Activated CD8-positive, alpha-beta T cell treated with anti-CD3 and anti-CD28 coated beads, Interleukin-2, amount 10 ng/mL, durations not matched to agents 7 days and 5 days (primary cell): ENCODE measurements at places on chromosomes 11 and 22. TPM values are rescaled to one million over a fixed set of nuclear protein-coding genes. Genes with fewer than 3 reads are reported as not detected.

TSPAN18 gene
- 8.7 TPM for total RNA-seq

NPAS4 gene
- 0.18 TPM for total RNA-seq

DNA sequence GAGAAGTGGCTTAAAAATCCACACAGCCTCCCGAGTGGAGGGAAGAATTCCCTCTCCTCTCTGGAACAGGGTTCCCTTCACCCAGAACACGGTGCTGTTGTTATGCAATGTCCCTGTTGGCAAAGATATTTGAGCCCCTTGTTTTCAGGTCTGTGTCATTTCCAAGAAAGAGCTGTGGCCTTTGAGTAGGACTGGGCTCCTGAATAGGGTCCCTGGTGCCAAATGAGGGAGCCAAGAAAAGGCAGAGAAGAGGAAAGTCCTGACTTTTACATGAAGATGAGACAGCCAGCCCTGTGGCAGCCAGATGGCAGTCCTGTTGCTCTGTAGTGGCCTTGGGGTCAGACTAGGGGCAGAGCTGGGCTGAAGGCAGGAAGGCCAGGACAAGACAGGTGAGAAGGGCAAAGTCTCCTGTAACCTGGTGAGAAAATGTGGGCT is 51.2 kb upstream of the ELF5 start:
- no peaks in the 10 kb centered on the region for H3K36me3 ChIP-seq
- H3K4me1 ChIP-seq, result no peaks in the 10 kb centered on the region
- peaks cover 26% of the 10 kb centered on the region for H3K27me3 ChIP-seq

- H3K4me3 ChIP-seq, result no peak overlapping the region
- H3K36me3 ChIP-seq, result peaks cover 32% of the 10 kb centered on the region
- H3K27me3 ChIP-seq, result no peaks in the 10 kb centered on the region
- H3K4me1 ChIP-seq, result peaks cover 9% of the 10 kb centered on the region
- H3K27ac ChIP-seq, result no peak overlapping the region
Observed at GRCh38 chr11:43738600-43739409, 58.3 kb downstream of the HSD17B12 start.

GRCh38 chr11:34343153-34343552 is 14.7 kb downstream of the ABTB2 start:
- peaks cover 5% of the 10 kb centered on the region for H3K27me3 ChIP-seq
- H3K27ac ChIP-seq, result no peak overlapping the region
- no peak for DNase-seq
- H3K36me3 ChIP-seq, result no peaks in the 10 kb centered on the region

GRCh38 chr11:68269414-68270081 is 2.2 kb downstream of the C11orf24 start:
- peaks cover 37% of the 10 kb centered on the region for H3K36me3 ChIP-seq
- DNase-seq, result no peak
- no peak overlapping the region for H3K27ac ChIP-seq
- H3K4me3 ChIP-seq, result no peak overlapping the region

- H3K27ac ChIP-seq, result no peak overlapping the region
- no peaks in the 10 kb centered on the region for H3K36me3 ChIP-seq
- no peak for DNase-seq
- no peak overlapping the region for H3K4me3 ChIP-seq
- H3K27me3 ChIP-seq, result peaks cover 3% of the 10 kb centered on the region
- H3K4me1 ChIP-seq, result no peaks in the 10 kb centered on the region
Observed at GRCh38 chr11:20652150-20652806, 17.1 kb upstream of the NELL1 start.

DNA sequence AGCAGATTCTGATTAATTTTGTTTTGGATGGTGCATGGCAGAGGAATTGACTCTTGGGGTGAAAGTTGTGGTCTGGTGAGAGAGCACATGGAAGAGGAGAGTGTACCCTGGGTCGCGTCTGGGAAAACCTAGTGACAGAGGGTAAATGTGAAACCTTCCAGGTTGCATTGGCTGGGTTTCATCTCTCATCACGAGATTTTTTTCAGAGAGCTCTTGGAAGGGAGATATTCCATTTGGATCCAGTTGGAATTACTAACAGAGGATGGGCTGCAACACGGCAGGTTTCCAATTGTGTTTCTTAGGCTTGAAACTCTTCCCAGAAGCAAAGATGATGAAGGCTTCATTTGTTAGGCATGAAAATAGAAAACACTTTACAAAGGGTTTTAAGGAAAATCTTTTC is 109.7 kb upstream of the MTMR2 start:
- H3K27ac ChIP-seq, result no peak overlapping the region
- peaks cover 2% of the 10 kb centered on the region for H3K4me1 ChIP-seq
- no peak overlapping the region for H3K4me3 ChIP-seq
- H3K27me3 ChIP-seq, result no peaks in the 10 kb centered on the region
- H3K36me3 ChIP-seq, result peaks cover 8% of the 10 kb centered on the region
- no peak for DNase-seq

GRCh38 chr11:289398-289711 is 429 bp downstream of the PGGHG start:
- peak overlapping the region; percentile 88 for H3K4me3 ChIP-seq
- H3K27ac ChIP-seq, result peak overlapping the region; percentile 93
- H3K36me3 ChIP-seq, result peaks cover 71% of the 10 kb centered on the region
- DNase-seq, result peak; percentile 65

- H3K4me3 ChIP-seq, result no peak overlapping the region
- peaks cover 20% of the 10 kb centered on the region for H3K36me3 ChIP-seq
- no peak overlapping the region for H3K27ac ChIP-seq
- peaks cover 37% of the 10 kb centered on the region for H3K27me3 ChIP-seq
Observed at GRCh38 chr11:19243613-19244012, 2.9 kb upstream of the E2F8 start.

DNA sequence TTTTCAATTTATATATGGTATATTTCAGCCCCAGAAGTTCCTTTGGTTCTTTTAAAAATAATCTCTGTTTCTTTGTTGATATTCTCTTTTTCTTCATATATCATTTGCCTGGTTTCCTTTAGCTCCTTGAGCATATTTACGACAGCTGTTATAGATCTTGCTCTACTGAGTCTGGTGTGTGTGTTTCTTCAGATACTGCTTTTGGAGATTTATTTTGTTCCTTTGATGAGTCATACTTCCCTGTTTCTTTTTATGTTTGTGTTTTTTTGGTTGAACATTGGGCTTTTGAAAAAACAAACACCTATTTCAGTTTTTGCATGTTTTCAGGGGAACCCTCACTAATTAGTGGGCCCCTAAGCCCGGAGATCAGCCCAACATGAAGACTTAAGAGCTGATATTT is 23.3 kb downstream of the GLB1L2 start:
- no peak overlapping the region for H3K27ac ChIP-seq
- H3K27me3 ChIP-seq, result peaks cover 10% of the 10 kb centered on the region
- H3K36me3 ChIP-seq, result no peaks in the 10 kb centered on the region
- H3K4me1 ChIP-seq, result peaks cover 7% of the 10 kb centered on the region
- H3K4me3 ChIP-seq, result no peak overlapping the region
- DNase-seq, result no peak

DNA sequence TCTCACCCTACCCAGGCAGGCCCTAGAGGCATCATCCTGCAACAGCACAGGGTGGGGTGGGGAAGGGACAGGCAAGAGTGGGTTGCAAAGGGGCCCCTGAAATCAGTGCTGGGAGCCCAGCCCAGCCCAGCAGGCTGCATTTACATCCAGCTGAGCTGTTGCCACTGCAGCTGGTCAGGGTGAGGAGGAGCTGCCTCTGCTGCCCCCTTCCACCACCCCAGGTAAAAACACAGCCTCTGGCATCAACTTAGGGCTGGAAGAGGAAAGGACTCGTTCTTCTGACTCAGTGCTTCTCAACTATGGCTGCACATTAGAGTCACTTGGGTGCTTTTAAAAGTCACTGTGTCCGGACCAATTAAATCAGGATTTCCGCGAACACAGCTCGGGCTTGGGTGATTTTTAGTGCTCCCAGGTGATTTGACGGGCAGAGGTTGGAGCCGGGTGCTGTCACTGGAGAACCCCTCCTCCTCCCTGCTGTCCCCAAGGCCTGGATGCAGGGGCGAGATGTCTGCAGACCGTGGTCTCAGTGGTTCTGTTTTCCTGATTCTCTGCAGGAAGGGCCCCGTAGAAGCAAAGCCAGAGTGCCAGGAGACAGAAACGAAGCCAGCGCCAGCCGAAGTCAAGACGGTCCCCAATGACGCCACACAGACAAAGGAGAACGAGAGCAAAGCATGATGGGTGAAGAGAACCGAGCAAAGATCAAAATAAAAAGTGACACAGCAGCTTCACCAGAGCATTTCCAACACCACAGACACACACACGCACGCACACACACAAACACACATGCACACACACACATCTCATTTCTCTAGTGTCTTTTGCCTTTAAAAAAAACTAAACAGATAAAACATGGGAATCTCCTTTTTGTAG is 39.4 kb upstream of the TTC12 start:
- no peak overlapping the region for H3K4me3 ChIP-seq
- no peak for DNase-seq
- no peaks in the 10 kb centered on the region for H3K36me3 ChIP-seq
- no peak overlapping the region for H3K27ac ChIP-seq
- no peaks in the 10 kb centered on the region for H3K27me3 ChIP-seq

- H3K27me3 ChIP-seq, result peaks cover 16% of the 10 kb centered on the region
- DNase-seq, result no peak
- peaks cover 8% of the 10 kb centered on the region for H3K4me1 ChIP-seq
- H3K4me3 ChIP-seq, result no peak overlapping the region
- H3K27ac ChIP-seq, result no peak overlapping the region
- H3K36me3 ChIP-seq, result no peaks in the 10 kb centered on the region
Observed at GRCh38 chr11:65317025-65317786, 2.5 kb downstream of the CDC42EP2 start.

GRCh38 chr11:1459764-1460395 is 26.7 kb downstream of the MOB2 start:
- H3K4me3 ChIP-seq, result no peak overlapping the region
- DNase-seq, result no peak
- no peaks in the 10 kb centered on the region for H3K36me3 ChIP-seq
- no peak overlapping the region for H3K27ac ChIP-seq

GRCh38 chr11:65390099-65390941 is 3.9 kb downstream of the FRMD8 start:
- no peak for DNase-seq
- peaks cover 47% of the 10 kb centered on the region for H3K4me1 ChIP-seq
- H3K27me3 ChIP-seq, result no peaks in the 10 kb centered on the region
- H3K36me3 ChIP-seq, result peaks cover 38% of the 10 kb centered on the region

DNA sequence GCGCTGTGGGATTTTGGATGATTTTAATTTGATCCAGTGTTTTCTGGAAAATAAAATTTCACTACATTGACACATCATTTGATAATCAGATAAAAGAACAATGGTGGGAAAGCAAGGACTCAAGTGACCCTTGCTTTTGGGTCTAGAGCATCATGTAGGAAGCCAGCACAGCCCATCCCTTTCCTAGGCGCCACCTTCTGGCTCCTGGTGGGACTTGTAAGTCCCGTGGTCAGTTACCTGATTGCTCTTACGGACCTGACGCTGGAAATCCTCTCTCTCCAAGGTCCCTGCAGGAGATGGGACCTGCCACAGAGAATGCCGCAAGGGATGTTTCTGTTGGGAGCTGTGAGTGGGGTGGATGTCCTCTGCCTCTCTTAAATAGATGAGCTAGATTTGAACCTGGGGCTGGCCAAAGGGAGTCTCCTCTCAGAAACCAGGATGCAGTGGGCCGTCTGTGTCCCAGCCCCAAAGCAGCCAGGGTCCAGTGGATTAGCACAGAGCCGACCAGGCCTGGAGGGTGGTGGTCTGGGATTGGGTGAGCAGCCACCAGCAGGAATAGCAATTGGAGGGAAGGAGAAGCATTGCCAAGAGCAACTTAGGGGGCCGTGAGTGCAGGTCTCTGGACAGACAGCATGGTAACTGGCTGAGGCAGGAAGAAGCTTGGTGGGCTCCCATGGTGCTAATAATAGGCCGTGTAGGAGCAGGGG is 21.7 kb downstream of the TIMP3 start:
- H3K4me1 ChIP-seq, result no peaks in the 10 kb centered on the region
- DNase-seq, result no peak
- no peaks in the 10 kb centered on the region for H3K36me3 ChIP-seq
- H3K27ac ChIP-seq, result no peak overlapping the region
- no peaks in the 10 kb centered on the region for H3K27me3 ChIP-seq

C11orf97 gene
- not detected for total RNA-seq

DNA sequence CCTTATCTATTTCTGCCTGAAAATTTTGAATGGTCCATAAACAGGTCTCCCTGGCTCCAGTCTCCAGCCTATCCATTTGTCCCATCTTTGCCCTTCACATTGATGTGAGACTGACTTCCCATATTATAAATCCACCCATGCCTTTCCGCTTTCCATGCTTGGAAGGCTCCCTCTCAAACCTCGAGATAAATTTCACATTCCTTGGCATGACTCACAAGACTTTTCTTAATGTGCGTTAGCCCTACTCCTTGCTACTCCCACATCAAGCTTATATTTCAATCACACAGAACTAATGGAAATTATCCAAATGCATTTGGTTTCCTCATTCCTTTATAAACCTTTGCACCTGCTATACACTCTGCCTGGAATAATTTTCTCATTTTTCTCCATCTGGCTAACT is 163.7 kb upstream of the NTM start:
- H3K27me3 ChIP-seq, result no peaks in the 10 kb centered on the region
- H3K4me3 ChIP-seq, result no peak overlapping the region
- no peak for DNase-seq
- no peaks in the 10 kb centered on the region for H3K4me1 ChIP-seq
- no peak overlapping the region for H3K27ac ChIP-seq

DNA sequence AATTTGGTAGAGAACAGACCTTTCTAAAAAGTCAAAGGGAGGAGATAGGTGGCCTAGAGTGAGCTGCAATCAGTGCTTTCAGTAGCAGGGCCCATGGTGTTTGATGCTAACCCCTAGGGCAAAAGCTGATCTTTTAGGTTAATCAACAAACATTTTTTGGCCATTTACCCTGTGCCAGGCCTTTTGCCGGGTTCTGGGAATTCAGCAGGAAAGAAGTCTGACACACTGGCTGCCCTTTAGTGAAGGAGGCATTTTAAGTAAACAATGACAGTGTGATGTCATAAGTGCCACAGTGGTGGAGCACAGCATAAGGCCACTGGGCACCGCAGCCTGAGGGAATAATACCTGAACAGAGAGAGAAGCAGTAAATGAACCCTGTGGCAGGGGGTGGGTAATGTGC is 29.0 kb downstream of the C22orf31 start:
- H3K4me3 ChIP-seq, result no peak overlapping the region
- H3K27ac ChIP-seq, result no peak overlapping the region
- peaks cover 19% of the 10 kb centered on the region for H3K4me1 ChIP-seq
- H3K36me3 ChIP-seq, result no peaks in the 10 kb centered on the region
- H3K27me3 ChIP-seq, result peaks cover 41% of the 10 kb centered on the region
- no peak for DNase-seq

GRCh38 chr11:76808171-76808570 is 25.0 kb downstream of the TSKU start:
- H3K36me3 ChIP-seq, result no peaks in the 10 kb centered on the region
- no peak overlapping the region for H3K4me3 ChIP-seq
- H3K27me3 ChIP-seq, result peaks cover 11% of the 10 kb centered on the region
- H3K4me1 ChIP-seq, result peaks cover 35% of the 10 kb centered on the region
